ENCODE measurements at places on chromosomes 3 and 15.

GRCh38 chr15:81948751-81949150, 97.1 kb downstream of the MEX3B start:
- no peak for DNase-seq

GRCh38 chr3:30428251-30428650, 178.2 kb upstream of the TGFBR2 start:
- no peak for DNase-seq

DNA sequence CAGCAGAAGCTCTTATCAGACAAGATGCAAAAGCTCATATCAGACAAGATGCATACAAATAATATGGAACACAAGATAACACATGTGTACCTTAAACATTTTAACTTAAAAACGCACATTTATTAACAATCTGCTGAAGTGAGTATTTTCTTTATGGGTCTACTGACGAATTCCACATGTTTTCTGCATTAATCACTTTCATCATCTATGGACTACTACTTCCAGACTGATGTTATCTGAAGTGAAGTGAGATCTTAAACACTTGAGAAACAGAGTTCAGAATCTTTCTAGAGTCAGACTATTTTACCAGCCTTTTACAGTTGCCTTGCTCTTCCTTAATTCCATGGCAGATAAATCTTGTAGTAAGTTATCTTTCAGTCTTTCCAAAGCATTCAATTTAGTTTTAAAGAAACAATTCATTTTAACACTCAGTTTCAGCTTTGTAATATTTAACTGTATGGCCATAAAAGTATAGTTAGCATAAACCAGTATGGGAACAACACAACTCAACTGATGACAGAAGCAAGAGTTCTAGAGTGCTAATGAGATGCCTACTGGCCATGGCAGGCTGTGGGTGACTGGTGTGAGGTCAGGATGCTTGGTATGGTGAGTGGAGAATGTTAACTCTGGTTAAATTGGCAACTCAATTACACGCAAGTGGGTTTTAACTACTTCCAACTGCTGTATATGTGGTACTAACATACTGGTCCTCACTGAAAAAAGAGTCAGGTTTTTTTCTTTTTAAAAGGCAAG, 9.8 kb downstream of the CMTM6 start:
- DNase-seq: no peak

DNA sequence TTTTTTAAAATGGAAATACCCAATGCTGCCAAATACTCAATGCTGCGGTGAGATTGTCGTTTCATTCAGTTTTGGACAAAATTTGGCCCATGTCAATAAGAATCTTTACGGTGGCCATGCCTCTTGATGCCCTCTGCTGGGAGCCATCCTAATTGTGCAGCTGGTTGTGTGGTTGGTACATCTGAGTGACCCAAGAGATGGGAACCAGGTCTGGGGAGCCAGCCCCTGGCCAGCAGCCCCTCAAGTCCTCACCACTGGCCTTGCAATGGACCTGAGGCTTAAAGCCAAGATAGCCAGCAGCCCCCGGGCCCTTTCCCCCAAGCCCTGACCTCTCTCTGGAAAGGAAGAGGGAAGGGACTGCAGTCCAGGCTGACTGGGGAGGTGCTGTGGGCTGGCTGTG, 36.4 kb upstream of the ESYT3 start:
- DNase-seq: no peak

DNA sequence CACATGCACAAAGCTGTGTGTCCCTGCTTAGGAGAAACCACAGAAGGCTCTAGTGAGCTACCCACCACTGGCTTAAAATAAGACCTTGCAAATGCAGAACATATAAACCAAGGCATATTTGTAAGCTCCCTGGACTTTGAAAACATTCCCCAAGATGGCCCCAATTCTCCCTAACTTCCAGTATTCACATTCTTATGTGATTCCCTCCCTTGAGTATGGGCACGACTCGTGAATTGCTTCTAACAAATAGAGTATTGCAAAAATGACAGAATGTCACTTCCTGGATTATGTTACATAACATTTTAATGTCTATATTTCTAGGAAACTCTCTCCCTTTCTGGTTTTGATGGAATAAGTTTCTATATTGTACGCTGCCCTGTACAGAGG, 131.8 kb upstream of the MCTP2 start:
- DNase-seq: no peak

GRCh38 chr15:57541805-57542504, 49.7 kb upstream of the MYZAP start:
- DNase-seq: peak; percentile 43

GRCh38 chr3:192515664-192516045, 211.7 kb downstream of the FGF12 start:
- peak; percentile 20 for DNase-seq

- no peak for DNase-seq
These were observed 445.4 kb downstream of the EPHB1 start for GRCh38 chr3:135240426-135240825.

DNA sequence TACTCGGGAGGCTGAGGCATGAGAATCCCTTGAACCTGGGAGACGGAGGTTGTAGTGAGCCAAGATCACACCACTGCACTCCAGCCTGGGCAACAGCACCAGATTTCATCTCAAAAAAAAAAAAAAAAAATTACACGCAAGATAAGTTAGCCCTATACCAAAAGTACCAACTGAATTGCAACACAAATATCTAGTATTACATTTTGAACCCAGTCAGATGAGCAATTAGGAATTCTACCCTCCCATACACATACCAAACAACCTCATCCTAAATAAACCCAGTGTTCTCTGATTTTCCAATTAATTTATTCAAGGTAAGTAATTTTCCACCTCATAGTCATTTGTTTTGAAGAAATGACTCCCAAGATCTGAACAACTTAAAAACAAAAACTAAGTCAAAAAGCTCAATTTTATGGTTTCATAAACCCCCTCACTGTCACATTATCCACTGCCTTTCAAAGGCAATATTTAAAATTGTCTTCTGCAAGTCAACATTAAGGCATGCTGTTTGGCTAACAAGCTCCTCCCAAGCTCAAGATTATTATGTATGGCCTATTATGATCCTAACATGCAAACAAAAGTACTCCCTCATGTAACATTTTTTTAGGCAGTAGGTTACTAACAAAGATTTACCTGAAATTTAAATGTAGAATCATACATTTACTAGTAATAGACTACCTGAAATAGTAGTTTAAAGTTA, 4.5 kb downstream of the RAF1 start:
- DNase-seq: no peak

GRCh38 chr15:35305946-35306345, 220.9 kb upstream of the NANOGP8 start:
- no peak for DNase-seq

DNA sequence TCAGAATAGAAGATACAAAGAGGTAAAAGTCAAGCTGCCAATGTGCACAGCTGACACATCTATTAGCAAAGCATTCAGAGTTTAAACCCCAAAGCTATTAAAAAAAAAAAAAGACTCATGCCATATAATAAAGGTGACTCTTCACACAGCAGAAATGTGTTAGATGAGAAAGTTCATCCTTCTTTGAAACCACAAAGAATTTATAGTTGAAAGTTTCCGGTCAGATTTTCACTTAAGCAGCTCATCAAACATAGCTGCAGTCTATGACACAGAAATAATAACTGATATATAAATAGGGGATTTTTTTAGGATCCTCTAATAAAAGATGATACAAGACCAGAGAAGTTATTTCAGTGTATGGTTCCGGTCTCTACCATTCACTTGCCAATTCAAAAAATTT, 76.6 kb downstream of the WWTR1 start:
- no peak for DNase-seq

- no peak for DNase-seq
These were observed 17.6 kb upstream of the KCNMB3 start for GRCh38 chr3:179268400-179269051.

DNA sequence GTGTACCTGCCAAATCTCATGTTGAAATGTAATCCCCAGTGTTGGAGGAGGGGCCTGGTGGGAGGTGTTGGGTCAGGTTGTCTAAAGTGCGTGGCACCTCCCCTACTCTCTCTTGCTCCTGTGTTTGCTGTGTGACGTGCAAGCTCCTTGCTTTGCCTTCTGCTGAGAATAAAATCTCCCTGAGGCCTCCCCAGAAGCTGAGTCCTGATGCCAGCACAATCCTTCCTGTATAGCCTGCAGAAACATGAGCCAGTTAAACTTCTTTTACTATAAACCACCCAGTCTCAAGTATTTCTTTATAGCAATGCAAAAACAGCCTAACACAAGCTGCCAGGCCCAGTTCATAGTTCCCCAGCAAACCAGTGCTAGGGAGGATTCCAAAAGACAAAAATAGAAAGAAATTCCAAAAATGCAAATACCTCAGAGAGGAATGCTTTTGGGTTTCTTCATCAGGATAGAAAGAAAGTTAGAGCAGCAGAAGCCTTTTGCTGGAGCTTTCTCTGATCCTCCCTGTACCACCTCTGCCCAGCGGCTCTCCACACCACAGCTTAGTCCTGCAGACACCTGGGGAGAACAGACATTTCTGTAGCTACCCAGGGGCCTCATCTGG, 25.9 kb upstream of the CDV3 start:
- no peak for DNase-seq

DNA sequence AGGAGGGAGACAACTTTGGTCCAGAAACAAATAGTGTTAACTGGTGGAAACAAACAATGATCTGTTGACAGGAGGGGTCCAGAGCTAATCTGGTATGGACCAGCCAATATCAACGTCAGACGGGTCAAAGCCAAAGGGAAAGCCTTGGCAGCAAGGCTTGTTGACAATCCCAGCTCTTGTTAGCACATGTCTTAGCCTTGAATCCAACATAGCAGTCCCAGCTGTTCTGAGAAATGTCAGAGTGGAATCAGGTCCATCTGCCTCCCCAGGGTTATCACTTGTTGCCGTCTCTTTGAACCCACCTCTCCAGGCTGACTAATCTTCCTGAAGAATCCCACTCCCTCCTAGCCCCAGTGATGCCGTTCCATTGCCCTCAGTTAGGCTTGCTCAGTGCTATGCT, 404.6 kb upstream of the MCTP2 start:
- no peak for DNase-seq

GRCh38 chr3:78644847-78645246, 1123.0 kb downstream of the ROBO1 start:
- DNase-seq: no peak

GRCh38 chr15:73950479-73950830, 24.2 kb downstream of the LOXL1 start:
- DNase-seq: no peak

- DNase-seq: no peak
These were observed 259.2 kb upstream of the TLE3 start for GRCh38 chr15:70356919-70357318.

- no peak for DNase-seq
These were observed 21.9 kb downstream of the KY start for GRCh38 chr3:134628884-134629283.

DNA sequence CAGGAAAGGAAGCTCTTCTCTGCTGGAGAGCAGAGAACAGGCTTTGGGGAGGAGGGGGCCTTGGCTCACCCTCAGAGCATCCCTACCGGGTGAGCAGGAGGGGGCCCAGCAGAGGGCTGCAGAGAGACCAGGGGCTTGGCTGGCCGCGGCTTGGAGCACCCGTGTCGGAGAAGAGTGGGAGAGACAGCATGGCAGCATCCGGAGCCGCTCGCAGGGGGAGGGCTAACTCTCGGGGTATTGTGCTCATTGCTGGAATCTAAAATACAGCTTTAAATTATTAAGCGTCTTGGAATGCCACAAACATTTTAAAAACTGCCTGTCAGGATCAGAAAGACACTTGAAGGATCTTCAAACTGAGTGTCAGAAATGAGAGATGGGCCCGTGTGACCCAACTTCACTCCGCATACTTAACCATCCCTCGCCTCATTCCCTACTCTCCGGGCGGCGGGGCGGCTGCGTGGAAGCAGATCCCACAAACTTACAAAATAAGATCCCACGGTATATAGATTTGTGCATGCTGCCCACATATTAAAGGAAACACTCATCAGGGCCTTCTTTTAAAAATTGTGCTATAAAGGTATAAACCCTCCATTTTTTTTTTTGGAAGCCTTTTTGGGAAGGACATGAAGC, 53.9 kb downstream of the EIF4E3 start:
- no peak for DNase-seq

- DNase-seq: no peak
These were observed 222.3 kb upstream of the EIF1B start for GRCh38 chr3:40086890-40087883.

GRCh38 chr3:126442856-126443242, 32.8 kb downstream of the ZXDC start:
- no peak for DNase-seq

- no peak for DNase-seq
These were observed 51.1 kb upstream of the SEC22A start for GRCh38 chr3:123150449-123151215.

- DNase-seq: no peak
These were observed 772.9 kb downstream of the DIPK2A start for GRCh38 chr3:144744473-144744872.

DNA sequence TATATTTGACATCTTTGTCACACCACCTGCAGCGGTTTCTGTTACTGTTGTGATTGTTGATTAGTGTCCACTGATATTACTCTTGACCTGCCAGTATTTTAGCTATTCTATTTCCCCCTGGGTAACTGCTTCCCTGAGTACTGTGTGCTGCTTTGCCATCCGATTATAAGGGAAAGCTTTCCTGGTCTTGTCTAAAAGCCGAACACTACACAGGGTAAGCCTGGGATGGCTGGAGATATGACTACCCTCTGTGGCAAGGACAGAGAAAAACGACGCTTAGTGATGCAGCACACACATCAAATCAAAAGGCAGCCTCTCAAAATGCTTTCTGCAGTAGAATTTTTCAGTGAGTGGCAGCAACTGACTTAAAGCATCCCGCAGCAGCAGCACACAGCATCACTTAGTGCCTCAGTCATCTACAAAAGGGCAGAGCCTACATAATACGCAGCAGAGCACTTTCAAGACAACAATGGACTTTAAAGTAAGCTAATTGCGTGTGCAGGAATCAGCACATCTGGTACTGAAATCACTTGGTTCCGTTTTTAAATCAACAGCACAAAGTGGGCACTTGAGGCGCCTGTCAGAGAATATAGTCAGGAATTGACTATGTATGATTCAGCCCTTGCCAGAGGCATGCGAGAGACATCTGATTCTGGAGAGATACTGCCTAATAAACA, 656.3 kb upstream of the TGFBR2 start:
- no peak for DNase-seq

DNA sequence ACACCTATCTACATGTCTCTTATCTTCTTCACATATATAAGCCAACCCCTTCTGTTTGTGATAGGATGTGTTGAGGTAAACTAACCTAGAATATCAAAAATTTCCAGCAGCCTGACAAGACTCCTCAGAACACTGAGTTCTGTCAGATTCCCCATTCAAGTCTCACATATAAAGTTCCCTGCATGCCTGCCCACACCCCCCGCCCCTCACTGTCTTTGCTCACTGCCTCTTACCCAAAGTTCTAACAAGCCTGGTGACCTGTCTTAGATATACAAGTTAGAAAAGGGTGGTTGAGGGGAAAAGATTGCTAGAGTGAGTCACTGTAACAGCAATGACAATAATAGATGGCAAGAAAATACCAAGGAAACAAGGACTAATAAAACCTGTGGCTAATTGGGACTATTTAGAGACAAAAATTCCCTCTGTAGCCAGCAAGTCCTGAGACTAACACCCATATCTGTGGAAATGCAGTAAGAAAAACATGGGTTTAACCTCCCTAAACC, 40.1 kb downstream of the FBXO22 start:
- DNase-seq: no peak
